Endothelial cell of umbilical vein (primary cell): ENCODE measurements at places on chromosomes 6 and 20. TPM values are rescaled to one million over a fixed set of nuclear protein-coding genes. Genes with fewer than 3 reads are reported as not detected.

DNA sequence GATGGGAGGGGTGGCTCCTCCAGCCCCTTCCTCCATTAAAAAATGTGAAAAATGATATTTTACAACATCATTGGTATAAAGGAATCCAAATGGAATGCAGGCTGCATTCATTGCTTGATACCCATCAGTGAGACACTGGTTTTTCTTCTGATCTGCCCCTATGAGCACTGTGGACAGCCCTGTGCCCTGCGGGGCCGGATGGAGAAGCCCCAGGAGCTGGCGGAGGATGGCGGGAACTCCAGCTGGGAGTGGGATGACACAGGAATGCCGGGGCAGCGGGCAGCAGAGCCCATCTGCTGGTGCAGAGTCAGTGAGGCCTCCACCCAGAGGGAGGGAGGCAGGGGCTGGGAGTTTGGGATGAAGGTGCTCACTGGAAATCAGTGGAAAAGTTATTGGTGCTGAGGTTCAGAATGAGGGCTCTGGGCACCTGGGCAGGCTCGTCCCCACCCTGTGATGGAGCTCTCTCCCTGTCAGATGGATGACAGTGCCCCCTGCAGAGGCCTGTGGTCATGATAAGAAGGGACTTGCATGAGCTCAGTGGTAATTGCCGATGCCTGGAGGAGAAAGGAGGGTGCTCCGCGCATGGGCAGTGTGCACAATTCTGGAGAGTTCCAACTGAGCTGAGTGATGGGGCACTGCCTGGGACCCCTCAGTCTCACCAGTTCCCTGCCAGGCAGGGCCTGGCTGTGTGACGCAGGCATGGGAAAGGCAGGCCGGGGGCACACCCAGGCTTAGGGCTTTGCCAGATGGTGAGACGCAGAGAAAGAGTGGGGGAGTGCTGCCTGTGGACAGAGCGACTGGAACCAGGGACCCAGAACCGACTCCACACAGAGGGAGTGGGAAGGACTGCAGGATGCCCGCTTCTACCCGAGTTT is 23.2 kb downstream of the CTCFL start:
- DNase-seq, result no peak

GRCh38 chr6:40585223-40585622 is 1.9 kb downstream of the LRFN2 start:
- DNase-seq, result no peak

DNA sequence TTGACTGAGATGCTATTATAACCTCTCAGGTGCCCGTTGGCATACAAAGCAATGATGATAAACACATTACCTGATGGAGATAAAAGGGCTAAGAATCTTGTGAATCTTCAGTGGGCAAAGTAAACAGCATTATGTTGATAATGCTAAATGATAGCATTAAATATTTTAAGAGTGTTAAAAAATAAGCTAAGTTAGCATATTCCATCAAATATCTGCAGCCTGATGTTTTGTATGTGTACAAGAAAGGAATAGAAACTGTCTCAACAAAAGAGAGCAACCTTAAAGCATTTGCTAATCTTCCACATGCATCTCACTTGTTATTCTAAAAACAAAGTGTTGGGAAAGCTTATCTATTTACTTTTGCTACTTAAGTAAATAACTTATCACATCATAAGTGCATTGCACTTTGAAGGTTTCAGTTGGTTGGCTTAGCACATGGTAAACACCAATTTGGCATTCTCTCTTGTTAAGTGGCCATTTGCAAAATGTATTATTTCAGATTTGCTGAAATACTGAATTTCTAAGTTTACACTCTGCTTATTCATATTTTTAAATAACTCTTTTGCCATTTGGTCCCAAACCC is 151.6 kb downstream of the SYNDIG1 start:
- DNase-seq, result no peak

GRCh38 chr6:85997206-85997605 is 354.5 kb upstream of the SYNCRIP start:
- no peak for DNase-seq

GRCh38 chr20:19764207-19764606 is 6.1 kb downstream of the RIN2 start:
- DNase-seq, result no peak

- no peak for DNase-seq
Measured at GRCh38 chr20:33944914-33945313, 48.8 kb upstream of the RALY start.

GRCh38 chr6:15327271-15327670 is 81.4 kb downstream of the JARID2 start:
- DNase-seq, result no peak

- no peak for DNase-seq
Measured at GRCh38 chr6:89462503-89462902, 29.6 kb downstream of the ANKRD6 start.

GRCh38 chr6:89215391-89215790 is 1.8 kb downstream of the GABRR1 start:
- no peak for DNase-seq

DNA sequence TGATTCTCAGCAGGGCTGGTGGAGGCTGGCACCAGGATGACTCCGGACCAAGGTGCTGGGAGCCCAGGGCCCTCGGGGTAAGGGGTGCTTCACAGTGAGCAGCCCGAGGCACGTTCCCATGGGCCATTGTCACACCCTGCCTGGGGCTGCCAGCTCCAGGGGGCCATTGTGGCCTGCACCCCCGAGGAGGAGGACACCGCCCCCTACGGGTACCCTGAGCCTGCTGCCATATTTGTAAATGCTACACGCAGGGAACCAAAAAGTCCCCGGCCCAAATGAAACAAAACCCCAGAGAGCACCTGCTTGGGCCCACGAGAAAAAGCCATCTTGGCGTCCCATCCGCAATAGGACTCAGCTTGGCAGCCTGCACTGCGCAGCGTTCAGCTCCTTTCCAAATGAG is 64.7 kb upstream of the GATA5 start:
- no peak for DNase-seq

DNA sequence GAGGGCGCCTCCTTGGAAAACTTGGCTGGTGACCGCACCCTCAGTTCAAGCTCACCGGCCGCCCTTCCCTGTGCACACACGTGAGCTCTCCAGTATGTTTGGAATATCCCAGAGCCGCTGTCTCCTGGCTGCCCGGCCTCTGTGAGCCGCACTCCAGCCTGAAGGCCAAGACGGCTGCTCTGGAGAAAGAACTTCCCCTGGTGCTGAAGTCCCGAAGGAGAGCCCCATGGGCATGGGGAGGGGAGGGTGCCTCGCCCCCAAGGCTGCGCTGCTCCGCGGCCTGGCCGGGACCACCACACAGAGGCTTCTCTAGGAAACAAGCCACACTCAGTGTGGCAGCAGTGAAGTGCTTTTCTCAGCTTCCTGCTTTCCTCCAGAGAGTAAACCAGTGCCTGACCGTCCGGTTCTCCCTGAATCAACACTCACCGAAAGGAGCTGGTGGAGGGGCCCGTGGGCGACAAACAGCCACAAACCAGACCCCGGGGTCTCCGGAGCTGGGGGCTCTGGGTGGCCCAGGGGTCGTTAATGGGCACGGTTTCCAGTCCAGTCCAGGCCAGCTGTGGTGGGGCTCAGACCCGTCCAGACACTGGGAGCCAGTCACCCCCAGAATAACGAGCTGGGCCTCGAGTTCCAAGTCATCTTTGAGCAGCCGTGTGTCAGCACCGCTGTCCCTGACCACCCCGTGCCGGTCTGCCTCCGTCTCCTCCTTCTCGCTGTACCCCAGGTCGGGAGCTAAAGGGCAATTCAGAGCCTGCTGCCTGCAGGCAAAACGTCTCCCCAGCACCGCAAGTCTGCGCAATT is 87.4 kb upstream of the BHLHE23 start:
- DNase-seq, result no peak

GRCh38 chr6:43142101-43142500 is 29.0 kb upstream of the SRF start:
- no peak for DNase-seq

- DNase-seq, result no peak
Measured at GRCh38 chr6:100376103-100376502, 88.6 kb downstream of the SIM1 start.

DNA sequence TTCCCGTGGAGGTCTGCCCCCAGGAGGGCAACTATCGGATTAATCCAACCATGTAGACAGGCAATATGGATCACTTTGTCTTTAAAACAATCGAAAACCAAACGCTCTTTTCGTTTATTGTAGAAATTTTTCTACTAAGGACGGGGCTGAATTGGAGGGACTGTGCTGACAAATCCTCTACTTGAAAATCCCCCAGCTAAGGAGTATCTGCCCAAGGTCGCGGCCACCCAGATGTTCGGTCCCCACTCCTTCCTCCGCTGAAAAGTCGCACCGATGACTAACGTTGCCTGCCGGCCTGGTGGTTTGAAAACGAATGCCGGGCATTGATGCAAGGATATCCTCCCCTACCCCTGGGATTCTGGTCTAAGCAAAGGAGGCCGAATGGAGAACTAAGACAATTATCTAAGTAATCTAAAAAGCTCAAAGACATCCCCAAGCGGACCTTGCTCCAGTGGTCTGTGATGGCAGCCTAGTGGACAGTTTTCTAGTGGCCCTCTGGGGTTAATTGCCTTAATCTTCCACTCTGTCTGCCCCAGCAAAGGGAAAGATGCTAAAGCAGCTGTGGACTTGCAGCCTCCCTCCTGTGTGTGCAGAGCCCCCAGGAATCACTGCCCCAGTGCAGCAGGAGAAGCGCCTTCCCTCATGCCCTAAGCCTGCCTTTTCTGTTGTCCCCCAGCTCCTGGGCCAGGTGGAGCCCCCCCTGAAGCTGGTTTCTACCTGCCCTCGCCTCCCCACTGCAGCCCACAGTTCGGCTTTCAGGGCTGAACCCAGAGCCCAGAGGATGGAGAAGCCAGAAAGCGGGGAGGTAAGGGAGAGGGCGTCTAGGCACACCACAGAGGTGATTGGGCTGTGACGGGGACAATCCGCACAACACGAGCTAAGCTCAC is 3.6 kb upstream of the FOXC1 start:
- no peak for DNase-seq

RHAG gene
- not detected in 2 replicates for polyA plus RNA-seq

PTK7 gene
- 41.9 and 44.6 TPM in 2 replicates for polyA plus RNA-seq

TMEM200A gene
- polyA plus RNA-seq, result 0.51 and 0.58 TPM in 2 replicates

MUC21 gene
- polyA plus RNA-seq, result not detected in 2 replicates

MOCS1 gene
- polyA plus RNA-seq, result 7.3 and 8.3 TPM in 2 replicates

PLAGL2 gene
- polyA plus RNA-seq, result 7.0 and 8.2 TPM in 2 replicates

RBM24 gene
- 6.6 and 12.1 TPM in 2 replicates for polyA plus RNA-seq

CRIP3 gene
- polyA plus RNA-seq, result not detected in 2 replicates

LPA gene
- not detected in 2 replicates for polyA plus RNA-seq

TEAD3 gene
- 1.6 and 1.7 TPM in 2 replicates for polyA plus RNA-seq

TPX2 gene
- polyA plus RNA-seq, result 18.1 and 24.8 TPM in 2 replicates

VIP gene
- polyA plus RNA-seq, result 0.70 and 0.89 TPM in 2 replicates
